ENCODE measurements at places on chromosomes 11 and 22.

- no peak for DNase-seq
These were observed 178.0 kb upstream of the BLID start for GRCh38 chr11:122294041-122294440.

GRCh38 chr11:395866-396265, 1.9 kb downstream of the PKP3 start:
- DNase-seq = no peak

DNA sequence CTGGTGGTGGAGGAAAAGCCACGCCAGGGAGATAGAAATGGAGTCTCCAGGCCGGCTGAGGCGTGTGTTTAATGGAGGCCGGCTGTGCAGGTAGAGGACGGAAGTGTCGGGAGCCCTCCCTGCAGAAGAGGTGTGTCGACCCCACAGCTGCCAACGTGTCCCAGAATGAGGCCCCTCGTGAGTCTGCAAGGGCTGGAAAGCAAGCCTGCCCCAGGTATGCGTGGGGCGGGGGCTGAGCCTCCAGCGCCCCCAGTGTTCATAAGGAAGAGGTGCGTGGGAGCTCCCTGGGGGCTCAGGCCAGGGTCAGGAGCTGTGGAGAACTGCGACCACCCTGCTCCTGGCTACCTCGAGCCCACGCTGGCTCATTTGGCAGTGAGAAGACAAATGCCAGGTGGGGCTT, 38.0 kb upstream of the JAM3 start:
- no peak for DNase-seq

GRCh38 chr11:3000032-3000961, 8.2 kb upstream of the NAP1L4 start:
- no peak for DNase-seq

DNA sequence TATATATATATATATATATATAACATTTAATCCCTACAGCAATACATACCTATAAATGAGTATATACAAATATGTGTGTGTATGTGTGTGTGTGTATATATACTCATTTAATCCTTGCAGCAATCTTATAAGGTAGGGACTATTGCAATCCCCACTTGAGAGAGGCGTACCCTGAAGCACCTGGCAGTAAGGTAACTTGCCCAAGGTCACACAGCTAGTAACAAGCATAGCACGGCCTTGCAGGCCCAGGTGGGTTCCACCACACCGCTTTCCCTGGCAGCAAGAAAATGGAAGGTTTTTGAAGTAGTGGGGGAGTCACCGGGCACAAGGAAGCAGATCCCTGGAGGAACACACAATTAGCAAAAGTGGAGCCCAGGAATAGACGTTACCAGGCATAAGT, 3.3 kb upstream of the ADA2 start:
- DNase-seq = no peak

GRCh38 chr11:78840200-78840599, 265.5 kb upstream of the NARS2 start:
- DNase-seq = no peak

DNA sequence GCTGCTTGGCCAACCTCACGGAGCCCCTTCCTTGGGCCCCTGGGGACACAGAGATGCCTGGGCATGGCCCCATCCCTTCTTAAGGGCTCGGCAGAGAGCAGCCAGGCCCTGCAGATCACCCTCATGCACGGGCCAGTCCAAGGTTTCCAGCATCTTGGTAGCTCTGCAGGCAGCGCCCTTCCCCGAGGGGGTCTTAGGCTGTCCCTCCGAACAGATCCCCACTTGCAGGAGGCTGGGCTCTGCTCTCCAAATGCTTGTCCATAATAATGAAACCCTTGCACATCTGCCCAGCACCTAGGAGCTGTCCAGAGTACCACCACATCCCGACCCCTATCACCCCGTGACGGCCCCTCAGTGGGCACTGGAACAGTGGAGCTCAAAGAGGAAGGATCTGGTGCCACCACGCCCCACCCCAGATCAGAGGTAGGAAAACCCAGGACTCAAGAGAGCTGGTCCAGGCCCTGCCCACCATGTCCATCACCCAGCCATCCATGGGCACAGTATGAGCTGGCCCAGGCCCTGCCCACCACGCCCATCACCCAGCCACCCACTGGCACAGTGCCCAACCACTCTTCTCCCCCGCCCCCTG, 92.5 kb upstream of the PRR5 start:
- DNase-seq = no peak

GRCh38 chr22:42992886-42993479, 22.0 kb downstream of the PACSIN2 start:
- DNase-seq = no peak

DNA sequence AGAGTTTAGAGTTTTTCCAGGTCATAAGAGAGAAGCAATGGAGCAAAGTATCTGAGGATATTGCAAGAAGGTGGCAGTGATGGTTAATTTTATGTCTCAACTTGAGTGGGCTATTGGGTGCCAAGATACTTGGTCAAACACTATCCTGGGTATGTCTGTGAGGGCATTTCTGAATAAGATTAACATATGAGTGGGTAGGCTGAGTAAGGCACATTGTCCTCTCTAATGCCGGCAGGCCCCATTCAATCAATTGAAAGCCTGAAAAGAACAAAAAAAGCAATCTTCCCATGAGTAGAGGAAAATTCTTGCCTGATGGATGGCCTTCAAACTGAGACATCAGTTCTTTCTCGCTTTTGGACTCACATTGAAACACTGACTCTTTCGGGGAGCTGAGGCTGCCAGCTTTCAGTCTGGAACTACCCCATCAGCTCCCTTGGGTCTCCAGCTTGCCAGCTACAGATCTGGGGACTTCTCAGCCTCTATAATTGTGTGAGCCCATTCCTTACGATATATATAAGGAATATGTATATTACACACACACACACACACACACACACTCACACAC, 228.8 kb downstream of the BUD13 start:
- DNase-seq = no peak

DNA sequence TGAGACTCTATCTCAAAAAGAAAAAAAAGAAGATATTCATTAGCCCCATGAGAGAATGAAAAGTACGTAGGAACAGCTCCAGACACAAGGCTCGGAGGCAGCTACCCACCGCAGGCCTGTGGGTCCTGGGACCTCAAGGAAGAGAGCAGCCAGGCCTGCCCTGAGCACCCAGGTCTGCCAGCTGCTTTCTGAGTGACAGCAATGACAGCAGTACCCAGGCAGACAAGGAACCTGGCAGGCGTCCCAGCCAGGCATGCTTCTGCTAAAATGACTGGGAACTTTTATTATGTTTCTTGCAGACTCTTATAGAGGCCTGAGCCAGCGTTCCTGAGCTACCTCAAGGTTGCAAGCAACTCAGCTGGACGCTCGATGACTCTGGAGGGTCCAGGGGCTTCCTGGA, 31.6 kb downstream of the CPT1A start:
- no peak for DNase-seq

DNA sequence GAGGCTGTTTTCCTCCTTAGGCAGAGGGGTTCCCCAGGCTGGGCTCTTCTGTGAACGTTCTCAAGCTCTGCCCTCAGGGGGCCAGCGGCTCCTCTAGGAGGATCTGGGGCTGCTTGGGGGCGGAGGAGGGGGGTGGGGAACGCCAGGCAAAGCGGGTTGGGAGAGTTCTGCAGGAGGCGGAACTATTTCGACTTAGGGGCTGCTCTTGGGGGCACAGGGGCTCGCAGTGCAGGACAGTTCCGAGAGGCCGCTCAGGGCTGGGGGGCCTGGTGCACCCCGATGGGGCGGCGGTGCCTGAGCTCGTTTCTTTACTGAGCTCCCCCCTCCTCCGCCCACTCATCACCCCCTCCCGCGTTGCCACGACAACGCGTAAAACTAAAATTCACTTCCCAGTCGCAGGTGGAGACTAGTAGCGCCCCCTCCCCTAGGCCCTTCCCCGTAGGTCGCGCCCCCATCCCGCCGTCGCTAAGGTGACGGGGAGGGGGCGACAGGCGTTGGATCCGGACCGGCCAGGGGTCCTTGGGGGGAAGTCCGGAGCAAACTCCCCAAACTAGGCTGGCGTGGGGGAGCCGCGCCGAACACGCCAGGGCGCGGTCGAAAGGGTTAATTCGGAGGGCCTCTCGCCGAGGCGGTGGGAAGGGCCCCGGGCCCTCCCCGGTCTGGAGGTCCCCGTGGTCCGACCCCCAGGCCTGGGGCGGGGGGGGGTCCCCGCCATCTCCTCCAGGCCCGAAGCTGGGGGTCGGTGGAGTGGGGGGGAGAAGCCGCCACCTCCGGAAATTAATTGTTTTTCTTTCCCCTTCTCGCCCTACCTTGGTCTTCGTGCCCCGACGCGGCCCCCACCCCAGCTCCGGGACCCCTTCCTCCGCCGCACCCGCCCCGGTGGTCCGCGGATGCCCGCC, 857 bp downstream of the SHANK3 start:
- no peak for DNase-seq

- DNase-seq = no peak
These were observed 365.7 kb upstream of the CADM1 start for GRCh38 chr11:115869780-115870431.
